Left renal pelvis (tissue), 4 donors: ENCODE measurements at places on chromosomes 5 and 9.

DNA sequence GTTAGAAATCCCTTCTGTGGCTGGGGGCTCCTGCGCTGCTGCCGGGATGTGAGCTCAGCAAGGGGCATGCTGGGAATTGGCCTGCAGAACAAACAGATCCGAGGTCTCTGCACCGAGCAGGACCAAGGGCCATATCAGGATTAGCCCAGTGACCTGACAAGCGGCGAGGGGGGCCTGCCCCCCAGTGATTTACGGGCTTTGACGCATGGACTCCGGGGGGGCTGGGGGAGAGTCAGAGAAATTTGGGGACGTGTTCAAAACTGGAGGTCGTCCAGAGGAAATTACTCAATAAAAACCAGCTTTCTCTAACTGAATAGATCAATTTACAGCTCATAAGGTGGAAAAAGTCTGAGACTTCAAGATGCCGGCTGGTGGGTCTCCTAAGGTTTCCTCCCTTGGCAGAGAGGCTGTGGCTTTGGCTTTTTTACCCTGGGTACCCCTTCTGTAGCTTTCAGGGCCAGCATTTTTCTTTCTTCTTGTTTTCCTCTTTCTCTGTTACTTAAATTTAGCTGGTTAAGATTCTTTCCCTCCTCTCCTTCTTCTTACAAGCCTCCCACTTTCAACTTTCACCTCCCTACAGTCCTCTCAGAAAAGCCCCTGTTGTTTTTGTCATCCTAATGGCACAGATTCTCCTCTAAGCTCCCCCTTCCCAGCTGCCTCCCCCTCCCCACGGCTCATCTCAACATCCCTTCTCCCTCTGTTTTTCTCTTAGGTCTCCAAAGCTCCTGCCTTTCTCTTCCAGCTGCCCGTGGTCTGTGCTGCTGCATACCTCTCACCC is 551.0 kb downstream of the CCDC171 start:
- no peak for DNase-seq

- no peak for DNase-seq
Measured at GRCh38 chr5:19261879-19262278, 726.1 kb downstream of the CDH18 start.

DNA sequence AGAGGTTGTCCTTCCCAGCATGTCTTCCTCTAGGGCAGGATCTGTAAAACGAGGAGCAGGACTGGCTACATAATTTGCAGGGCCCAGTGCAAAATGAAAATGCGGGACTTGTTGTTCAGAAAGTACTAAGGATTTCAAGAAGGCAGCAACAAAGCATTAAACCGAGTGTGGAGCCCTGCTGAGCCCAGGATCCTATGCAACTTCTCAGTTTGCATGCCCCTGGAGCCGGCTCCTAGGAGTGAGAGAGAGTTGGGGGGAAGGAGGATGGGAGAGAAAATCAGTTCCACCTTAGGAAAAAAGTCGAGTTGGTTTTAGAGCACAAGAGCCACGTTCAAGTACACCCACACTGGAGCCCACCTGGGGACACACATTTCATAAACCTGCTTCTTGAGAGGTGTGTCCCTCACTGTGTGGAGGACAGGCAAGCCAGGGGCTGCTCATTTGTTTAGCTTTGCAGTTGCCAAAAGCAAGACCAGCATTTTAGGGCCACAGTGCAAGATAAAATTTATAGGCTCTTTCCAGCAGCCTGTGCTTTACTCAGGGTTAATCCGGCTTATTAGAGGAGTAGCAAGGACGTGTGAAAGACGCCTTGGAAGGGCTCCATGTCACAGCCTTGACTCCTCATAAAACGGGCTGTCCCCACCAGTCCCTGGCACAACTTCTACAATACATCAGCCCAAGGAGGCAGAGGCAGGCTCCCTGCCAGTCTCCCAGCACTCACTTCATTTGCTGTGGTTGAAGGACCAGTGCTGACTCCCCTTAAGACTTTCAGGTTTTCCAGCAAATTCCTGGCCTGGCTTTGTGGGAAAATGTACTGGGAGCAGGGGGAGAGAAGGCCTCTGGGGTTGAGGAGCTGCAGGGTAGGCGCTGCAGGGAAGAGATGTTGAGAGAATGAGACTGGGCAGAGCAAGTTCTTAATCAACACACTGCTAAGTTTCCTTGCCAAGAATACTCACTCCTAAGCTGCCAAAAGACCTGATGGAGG is 159.7 kb upstream of the SEMA6A start:
- DNase-seq: no peak

DNA sequence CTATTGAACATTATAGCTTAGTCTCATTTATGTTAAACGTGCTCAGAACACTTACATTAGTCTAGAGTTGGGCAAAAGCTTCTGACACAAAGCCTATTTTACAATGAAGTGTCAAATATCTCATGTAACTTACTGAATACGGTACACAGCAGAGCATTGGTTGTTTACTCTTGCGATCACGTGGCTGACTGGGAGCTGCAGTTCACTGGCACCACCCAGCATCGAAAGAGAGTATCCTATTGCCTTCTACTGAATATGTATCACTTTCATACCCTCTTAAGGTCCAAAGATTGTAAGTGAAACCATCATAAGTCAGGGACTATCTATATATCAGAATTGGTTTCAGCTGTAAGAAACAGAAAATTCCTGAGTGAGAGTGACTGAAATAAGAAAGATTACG is 42.6 kb upstream of the OSMR start:
- DNase-seq: no peak

DNA sequence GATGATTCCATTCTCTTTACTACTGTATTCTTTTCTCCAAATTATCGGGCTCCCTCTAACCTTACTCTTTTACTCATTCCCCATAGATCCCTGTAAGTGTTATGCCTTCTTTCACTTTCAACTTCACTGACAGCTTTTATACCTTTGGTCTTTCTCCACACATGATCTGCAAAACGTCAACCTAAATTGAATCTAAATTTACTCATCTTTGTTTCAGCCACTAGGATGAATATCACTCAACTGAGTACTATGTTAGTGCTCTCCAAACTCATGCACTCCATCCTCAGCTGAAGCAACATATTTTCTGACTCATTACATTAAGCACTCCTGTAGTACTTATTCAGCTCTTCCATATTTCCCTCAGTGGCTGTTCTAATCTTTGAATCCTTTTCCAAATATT is 133.4 kb downstream of the ADAMTS19 start:
- no peak for DNase-seq

- no peak for DNase-seq
Measured at GRCh38 chr9:286071-286740, 71.5 kb downstream of the DOCK8 start.

DNA sequence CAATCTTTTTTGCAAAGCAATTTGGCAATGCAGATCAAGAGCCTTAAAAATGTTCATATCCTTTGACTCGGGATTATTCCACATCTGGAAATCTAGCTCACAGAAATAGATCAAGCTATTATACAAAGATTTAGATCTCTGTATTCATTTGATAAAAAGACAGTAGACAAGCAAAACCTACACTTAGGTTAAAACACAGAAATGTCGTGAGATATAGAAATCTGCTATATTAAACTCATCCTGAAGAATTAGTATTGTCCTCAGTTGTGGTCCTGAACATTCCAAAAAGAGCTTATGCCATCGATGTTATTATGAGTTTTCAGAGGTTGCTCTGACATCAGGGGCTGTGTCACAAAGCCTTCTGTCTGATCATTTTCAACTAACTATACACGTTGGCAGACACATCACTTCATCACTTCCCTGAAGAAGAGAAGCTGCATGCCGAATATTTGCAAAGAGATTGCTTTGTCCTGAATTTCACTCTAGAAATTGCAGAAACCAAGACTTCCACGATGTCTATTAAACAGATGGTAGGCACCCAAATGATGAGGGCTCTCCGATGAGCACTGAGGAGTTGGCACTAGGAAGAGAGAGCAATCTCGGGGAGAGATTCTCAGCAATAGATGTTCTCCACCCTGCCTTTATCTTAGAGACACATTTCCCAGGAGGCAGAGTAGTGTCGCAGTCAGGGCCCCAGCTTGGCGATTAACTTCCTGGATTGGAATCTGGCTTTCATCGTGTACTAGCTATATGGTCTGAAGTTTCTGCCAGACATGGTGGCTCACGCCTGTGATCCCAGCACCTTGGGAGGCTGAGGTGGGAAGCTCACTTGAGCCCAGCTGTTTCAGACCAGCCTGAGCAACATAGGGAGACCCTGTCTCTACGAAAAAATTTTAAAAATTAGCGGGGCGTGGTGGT is 1.9 kb upstream of the UBTD2 start:
- no peak for DNase-seq

DNA sequence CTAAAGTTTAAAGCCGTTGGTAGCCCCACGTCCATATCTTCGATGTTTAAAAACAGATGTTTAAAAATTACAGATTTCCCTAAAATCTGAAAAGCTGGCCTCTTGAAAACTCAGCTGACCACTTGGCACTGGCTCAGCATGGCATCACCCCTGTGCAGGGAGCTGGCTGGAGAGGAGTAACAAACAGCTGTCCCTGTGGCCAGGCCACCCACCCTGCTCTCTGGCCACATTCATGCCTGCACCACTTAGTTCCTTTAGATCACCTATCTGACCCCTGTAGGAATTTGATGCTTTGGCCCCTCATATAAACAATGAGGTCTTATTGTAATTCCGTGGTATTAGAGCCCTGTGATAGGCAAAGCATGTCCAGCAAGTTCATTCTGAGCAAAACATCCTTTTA is 107.5 kb downstream of the FRMD3 start:
- DNase-seq: no peak

- DNase-seq: no peak
Measured at GRCh38 chr5:162288647-162289296, 221.2 kb downstream of the GABRG2 start.

DNA sequence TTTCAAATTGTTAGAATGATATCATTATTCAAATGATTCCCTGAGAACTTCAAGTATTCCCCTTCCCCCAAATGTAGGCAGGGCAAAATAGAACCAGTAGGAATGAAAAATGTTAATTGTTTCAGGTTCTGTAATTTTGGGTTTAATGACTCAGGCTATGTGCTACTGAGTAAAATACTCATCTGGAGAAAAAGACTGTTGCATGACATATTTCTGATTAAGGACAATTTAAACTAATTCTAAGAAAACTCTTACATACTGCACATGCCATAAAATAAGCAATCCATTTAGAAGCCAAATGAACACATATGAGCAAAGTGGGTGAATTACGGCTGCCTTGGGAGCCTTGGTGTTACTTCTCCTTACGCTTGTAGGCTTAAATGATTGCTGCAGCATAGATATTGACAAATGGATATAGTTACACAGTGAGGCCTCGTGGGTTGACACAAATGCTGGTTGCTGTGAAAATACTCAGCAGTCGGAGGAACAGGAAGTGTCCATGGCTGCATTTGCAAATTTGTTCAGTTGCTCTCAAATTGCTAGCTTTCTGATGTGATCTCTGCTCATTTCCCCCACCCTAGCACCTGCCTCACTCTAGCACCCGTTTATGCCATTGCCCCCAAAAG is 174.9 kb upstream of the DMAC1 start:
- DNase-seq: no peak
